Motor neuron (in vitro differentiated cells): ENCODE measurements at places on chromosomes 7 and 10. TPM values are rescaled to one million over a fixed set of nuclear protein-coding genes. Genes with fewer than 3 reads are reported as not detected.

Gene VSIR
- 30.4 and 35.2 TPM in 2 replicates for total RNA-seq

GRCh38 chr7:103317009-103317408 is 19.8 kb downstream of the PMPCB start:
- ATAC-seq = no peak

DNA sequence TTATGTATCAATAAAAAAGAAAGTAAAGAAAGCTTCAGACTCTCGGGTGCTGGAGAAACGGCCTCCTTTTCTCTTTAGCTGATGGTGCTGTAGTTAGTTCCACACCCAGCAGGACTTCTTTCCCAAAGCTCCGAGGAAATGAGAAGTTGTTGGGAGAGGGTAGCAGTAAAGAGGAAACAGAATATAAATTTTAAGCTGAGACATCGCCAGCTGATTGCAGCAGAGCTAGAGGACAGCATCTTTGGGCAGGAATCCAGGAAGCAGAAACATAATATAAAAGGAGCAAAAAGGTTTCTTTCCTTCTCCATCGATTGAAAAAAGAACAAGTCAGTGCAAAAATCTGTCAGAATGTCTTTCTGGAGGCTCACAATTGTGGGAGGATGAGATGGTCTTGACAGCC is 616.9 kb upstream of the FOXK1 start:
- ATAC-seq = no peak

Gene LIPF
- total RNA-seq = 0.35 TPM in 1 of 2 replicates, not detected in the other

Gene HTR5A
- 0.09 TPM in 1 of 2 replicates, not detected in the other for total RNA-seq

Gene LRRD1
- total RNA-seq = 0.32 and 0.52 TPM in 2 replicates

GRCh38 chr7:142855756-142856564 is 1.1 kb downstream of the EPHB6 start:
- ATAC-seq = no peak

Gene NEURL1
- total RNA-seq = 5.7 and 8.8 TPM in 2 replicates

DNA sequence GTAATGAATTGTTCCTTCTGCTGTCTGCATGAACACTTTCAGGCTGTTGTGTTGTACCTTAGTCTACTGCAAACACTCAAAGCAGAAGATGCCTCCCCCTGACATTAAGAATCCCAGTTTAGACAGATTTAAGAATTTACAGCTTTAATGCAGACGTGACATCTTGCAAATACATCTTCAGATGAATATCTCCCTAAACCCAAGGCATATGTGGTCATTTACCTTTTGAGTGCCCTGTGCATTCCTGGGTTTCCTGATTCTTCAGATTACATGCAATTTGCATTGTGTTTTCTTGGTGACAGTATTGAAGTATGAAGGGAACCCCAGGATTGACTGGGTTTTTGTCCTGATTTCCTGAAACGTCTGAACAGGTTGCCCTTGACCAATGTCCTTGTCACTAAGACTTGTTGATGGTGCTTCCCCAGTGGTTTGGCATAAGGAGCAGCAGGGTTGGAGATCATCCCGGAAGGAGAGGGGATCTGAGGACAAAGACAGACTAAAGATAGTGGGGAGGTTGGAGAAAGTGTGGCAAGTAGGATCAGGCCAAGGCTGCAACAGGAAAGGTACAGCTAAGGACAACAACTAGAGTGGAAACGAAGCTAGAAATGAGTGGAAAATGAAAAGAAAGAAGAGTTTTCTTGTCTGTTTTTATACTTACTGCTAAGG is 123.8 kb upstream of the RHOBTB1 start:
- ATAC-seq = no peak

Gene PHKG1
- 0.41 and 0.42 TPM in 2 replicates for total RNA-seq

Gene UPP1
- 3.1 and 5.7 TPM in 2 replicates for total RNA-seq

- no peak for ATAC-seq
These were observed 89.3 kb upstream of the PCBD1 start for GRCh38 chr10:70977625-70978024.

- no peak for ATAC-seq
These were observed 69.9 kb upstream of the PTPRZ1 start for GRCh38 chr7:121803039-121803438.

- ATAC-seq = no peak
These were observed 441.1 kb downstream of the POM121L12 start for GRCh38 chr7:53476566-53476965.

Gene OPN4
- 0.14 and 0.22 TPM in 2 replicates for total RNA-seq

Gene NUDCD3
- total RNA-seq = 49.5 and 63.7 TPM in 2 replicates

- peak; percentile 69 for ATAC-seq
These were observed 24.8 kb downstream of the CDCA7L start for GRCh38 chr7:21920936-21921335.

GRCh38 chr7:137073571-137074325 is 205.3 kb downstream of the CHRM2 start:
- ATAC-seq = no peak

Gene FZD8
- total RNA-seq = 3.8 and 4.2 TPM in 2 replicates

Gene ERVW-1
- total RNA-seq = 2.5 and 3.8 TPM in 2 replicates

DNA sequence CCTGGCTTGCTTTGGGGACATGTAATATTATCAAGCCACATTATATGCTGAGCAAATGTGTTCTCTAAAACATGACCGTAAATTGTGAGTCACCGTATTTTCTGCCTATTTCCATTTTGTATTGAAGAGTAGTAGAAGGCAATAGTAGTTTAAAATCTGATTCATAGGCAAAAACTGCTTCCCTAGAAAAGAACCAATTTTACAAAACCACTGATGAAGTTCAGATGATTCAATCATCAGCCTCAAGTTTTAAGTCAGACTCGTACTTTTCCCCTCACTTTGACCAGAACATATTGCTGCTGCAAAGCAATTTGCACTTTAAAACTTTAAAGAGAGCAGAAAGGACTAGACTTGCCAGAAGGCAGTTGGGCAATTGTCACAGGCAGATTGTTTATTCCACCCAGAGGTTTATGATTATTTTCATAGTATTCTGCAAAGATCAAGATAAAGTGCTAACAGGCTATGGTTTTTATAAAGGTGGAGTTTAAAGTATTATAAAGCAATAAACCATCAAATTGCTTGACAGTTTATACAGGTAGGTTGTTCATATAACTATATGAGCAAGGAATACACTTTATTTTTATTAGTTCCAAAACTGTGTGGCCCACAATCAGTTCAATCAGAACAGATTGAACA is 168.2 kb downstream of the ETV1 start:
- no peak for ATAC-seq

Gene LRRC72
- not detected in 2 replicates for total RNA-seq

DNA sequence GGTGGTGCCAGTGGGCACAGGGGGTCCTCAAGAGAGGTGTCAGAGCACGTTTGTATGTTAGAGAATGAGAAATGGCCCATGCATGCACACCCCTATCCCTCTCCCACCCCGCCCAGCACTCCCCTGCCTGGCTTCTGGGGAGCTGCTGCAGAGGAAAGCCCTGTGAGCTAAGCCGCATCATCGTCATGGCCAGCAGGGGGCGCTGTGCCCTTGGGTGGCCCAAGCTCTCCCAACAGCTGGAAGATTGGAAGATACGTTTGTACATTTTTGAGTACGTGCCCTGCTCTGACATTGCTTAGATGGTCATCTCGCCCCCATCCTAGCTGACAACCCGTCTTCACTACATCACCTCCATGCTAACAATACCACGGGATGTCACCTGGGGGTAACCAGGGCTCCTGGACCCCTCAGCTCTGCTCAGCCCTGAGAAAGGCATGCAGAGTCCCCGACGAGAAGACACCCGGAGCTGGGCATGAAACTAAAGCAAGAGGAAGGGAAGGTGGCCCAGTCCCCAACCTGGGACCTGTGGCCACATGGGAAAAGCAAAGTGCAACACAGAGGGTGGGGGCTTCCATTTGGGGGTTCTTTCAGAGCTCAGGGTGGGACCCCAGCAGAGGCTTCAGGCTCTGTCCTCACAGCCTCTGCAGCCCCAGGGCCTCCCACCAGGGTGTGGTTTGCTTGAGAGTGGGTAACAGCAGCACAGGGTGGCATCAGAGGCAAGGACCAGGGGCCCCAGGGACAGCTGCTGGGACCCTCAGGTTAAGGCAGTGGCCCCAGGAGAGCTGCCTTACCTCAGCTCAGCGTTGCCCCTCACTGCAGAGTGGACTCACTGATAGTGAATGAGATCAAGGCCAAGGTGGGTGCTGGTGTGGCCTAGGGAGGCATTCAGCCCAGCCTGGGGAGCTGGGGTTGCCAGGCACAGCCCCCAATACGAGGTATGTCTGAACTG is 136.6 kb downstream of the PTPN20 start:
- peak; percentile 78 for ATAC-seq

- no peak for ATAC-seq
These were observed 5.8 kb downstream of the TWIST1 start for GRCh38 chr7:19111474-19112273.

Gene APBB1IP
- not detected in 2 replicates for total RNA-seq

DNA sequence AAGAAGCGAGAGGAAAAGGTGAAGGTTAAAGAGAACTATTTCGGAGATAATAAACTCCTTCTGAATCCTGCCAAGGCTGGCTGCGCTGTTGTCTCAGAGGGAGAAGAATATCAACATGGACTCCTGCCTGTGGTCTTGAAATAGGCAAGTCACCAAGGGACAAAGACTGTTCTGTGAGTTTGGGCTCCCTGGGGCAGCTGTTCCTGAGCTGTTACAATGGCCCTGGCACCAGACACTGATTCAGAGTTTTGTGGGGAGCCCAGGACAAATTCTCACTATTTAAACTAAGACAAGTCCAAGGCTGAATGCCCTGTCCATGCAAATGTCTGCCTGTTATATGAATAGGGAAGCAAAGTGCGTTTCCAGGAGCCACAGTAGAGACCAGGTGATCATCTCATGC is 81.4 kb downstream of the PRPF18 start:
- ATAC-seq = no peak

DNA sequence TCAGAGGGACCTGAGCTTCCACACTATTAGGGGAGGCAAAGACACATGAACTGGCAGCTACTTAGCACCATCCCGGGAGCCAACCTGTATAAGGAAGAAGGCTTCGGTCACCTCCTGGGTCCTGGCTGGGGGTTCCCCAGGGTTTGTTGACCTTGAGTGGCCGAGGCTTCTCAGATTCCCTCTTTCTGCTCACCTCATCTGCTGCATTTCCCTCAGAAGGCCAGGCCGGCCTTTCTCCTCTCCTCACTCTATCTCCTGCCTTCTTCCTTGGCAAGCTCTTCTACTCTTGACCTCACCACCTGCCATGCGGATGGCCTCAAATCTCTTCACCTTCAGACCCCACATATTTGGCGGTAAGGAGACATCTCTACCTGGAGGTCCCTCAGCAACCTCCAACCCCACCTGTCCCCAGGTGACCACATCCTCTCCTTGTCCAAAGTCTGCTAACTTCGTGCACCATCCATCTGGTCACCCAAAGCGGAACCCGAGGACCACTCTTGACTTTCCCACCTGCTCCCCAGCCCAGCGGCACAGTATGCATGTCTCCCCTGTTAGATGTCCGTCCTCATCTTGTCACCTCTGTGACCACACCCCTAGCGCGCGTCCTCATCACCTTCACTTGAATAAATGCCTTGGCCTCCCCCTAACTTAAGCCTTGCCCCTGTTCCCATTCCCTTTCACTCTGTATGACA is 133.8 kb upstream of the UNC5B start:
- ATAC-seq = no peak

Gene SAMD8
- 24.1 and 39.6 TPM in 2 replicates for total RNA-seq
